ENCODE measurements at places on chromosomes 6 and 20.

GRCh38 chr6:150719831-150720230, 120.1 kb downstream of the PLEKHG1 start:
- no peak for DNase-seq

GRCh38 chr6:14638906-14639761, 521.6 kb downstream of the CD83 start:
- DNase-seq = peak; percentile 57

GRCh38 chr6:119350202-119350951, 816 bp upstream of the MAN1A1 start:
- peak; percentile 68 for DNase-seq

DNA sequence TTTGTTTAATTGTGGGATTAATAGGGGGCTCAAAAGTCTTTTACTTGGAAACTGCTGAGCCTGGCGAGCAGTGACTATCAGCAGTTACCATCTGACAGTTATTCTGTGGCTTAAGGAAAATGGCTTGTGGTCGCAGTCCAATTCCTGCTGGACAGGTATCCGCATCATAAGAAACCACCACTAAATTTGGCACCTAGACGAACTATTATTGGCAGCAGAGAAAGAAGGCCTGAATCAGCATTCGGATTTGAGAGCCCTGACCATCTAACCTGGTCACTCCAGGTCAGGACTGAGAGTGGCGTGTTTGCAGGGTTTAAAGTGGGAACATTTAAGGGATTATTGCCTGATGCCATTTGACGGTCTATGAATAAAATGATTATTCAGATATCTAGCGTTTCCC, 146.4 kb downstream of the RPS12 start:
- no peak for DNase-seq

GRCh38 chr20:43140726-43141125, 49.0 kb downstream of the PTPRT start:
- no peak for DNase-seq

- no peak for DNase-seq
These were observed 87.8 kb downstream of the GINS1 start for GRCh38 chr20:25495189-25495824.

DNA sequence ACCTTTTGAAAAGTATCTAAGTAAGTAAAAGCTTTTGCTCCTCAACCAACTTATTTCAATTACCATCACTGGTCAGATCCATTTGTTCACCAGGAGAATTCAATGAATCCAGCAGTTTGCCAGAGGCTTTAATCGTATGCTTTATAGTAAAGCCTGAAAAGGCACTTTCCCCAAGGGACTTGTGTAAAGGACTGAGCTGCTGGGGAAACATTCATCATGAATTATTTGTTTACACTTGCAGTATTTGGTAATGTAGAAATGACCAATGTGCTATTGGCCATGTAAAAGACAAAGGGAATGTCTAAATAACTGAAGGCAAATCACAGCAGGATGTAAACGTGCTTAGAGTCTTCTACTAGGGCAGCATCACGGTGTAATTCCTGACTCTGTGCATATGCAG, 471.4 kb downstream of the ADGRB3 start:
- no peak for DNase-seq

DNA sequence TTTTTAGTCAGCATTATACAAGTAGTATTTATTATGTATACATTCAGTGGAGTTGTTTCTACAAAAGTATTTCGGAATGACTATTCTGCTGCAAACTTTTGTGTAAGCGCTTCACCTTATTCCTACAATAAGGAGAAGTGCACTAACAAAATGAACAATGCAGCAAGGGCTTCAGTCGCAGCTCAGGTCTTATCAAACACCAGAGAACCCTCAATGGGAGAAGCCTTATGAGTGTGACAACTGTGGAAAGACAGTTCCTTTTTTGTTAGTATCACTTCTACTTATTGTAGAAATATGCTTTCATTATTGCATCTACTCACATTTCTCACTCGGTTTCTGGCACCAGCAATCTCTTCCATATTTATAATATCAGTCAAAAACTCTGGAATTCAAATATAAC, 18.8 kb downstream of the ZKSCAN3 start:
- DNase-seq = no peak

GRCh38 chr6:170173335-170173881, 117.5 kb downstream of the DLL1 start:
- DNase-seq = no peak

- DNase-seq = no peak
These were observed 19.4 kb downstream of the RAMACL start for GRCh38 chr6:166567107-166567506.

- DNase-seq = no peak
These were observed 19.2 kb downstream of the FITM2 start for GRCh38 chr20:44291754-44292153.

GRCh38 chr6:112113431-112113830, 26.0 kb downstream of the FAM229B start:
- no peak for DNase-seq

DNA sequence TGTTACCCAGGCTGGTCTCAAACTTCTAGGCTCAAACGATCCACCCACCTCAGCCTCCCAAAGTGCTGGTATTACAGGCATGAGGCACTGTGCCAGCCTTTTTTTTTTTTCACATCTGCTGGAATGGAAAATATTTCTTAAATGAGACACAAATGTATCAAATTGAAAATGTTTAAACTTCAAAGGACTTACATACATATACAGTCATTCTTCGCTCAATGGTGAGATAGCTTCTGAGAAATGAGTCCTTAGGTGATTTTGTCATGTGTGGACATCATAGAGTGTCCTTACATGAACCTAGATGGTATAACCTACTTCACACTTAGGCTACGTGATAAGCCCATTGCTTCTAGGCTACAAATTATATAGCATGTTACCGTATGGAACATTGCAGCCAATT, 43.1 kb downstream of the MICA start:
- no peak for DNase-seq

DNA sequence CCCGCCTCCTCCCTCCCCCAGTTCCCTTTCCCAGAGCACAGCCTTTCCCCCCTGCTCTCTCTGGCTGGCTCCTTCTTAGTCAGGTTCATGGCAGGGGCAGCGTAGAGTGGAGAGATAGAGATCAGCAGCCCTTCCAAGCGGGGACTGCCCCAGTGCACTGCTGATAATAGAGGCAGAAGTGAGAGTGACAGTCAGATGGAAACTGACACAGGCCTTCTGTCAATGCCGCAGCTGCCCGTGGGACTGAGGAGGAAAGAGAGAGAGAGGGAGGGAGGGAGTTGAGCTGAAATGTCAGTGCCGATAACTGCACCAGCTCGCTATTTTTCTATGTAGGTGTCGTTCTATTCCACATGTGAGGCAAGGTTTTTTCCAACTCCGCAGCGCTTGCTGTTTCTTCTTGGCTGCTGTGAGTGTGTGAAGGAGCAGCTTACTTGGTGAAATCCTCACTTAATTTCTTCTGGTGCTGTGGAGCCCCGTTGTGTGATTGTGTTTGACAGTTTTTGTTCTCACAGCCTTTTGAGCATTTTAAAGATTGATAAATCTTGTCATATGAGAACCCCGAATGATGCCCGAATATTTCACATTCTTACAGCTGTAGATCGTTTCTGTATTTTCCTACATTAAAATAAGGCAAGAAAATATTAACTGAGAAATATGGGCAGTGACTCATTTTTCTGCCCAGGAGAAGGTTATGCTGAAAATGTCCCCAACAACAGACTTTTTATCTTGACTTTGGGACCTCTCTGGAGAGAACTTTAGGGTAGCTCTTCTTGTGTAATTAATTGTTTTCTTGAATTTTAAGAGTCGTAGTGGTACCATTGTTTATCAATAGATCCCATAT, 386.4 kb upstream of the MMS22L start:
- no peak for DNase-seq

DNA sequence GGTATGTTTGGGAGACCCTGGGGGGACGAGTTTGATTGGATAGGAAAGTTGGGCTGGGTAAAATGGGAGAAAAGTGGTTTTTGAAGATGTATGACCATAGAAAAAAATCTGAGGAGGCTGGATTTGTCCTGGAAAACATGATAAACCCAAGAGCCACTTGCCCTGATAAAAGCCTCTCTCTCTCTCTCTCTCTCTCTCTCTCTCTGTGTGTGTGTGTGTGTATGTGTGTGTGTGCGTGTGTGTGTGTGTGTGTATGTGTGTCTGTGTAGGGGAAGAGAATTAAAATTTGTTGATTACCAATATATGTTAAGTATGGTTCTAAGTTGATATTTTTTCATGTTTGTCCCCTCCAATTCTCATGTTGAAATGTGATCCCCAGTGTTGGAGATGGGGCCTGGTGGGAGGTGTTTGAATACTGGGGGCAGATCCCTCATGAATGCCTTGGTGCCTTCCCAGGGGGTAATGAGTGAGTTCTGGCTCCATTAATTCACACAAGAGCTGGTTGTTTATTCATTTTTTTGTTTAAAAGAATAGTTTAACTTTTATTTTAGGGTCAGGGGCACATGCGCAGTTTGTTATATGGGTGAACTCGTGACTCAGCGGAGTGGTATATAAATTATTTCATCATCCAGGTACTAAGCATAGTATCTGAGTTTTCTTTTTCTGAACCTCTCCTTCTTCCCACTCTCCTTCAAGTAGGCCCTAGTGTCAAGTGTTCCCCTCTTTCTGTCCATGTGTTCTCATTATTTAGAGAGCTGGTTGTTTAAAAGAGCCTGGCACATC, 208.8 kb downstream of the TFAP2B start:
- DNase-seq = no peak

GRCh38 chr6:75158176-75158575, 47.7 kb downstream of the COL12A1 start:
- no peak for DNase-seq

GRCh38 chr6:139482287-139482686, 107.8 kb upstream of the CITED2 start:
- DNase-seq = no peak

- DNase-seq = no peak
These were observed 162.0 kb downstream of the FAXC start for GRCh38 chr6:99187429-99187828.

DNA sequence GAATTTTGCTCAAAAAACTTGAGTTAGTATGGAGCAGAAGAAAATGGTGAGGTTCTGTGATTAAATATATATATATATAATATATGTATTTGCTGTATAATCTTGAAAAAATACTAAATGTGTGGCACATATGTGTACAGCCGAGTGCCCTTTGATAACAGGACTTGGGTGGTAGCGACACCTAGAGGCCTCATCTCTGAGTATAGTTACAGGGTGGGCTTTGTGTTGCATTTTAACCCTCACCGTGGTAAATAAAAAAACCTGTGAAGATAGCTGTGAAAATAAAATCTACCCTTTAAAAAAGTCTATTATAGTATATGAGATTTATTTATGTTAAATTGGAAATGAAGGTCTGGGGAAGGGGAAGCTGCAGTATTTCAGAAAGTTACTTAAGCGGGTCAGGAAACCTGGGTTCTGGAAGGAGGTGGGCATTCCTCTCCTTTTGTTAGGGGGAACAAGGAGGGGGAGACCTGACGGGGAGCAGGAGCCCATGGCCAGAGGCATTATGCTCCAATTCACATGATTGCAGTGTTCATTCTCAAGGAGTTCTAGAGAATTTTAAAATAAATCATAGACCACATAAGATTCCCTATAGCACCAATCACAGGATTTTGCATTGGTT, 82.7 kb downstream of the SH3BGRL2 start:
- DNase-seq = peak; percentile 56

GRCh38 chr20:25468126-25469075, 60.9 kb downstream of the GINS1 start:
- DNase-seq = no peak

- no peak for DNase-seq
These were observed 16.5 kb upstream of the NNAT start for GRCh38 chr20:37504404-37505096.

DNA sequence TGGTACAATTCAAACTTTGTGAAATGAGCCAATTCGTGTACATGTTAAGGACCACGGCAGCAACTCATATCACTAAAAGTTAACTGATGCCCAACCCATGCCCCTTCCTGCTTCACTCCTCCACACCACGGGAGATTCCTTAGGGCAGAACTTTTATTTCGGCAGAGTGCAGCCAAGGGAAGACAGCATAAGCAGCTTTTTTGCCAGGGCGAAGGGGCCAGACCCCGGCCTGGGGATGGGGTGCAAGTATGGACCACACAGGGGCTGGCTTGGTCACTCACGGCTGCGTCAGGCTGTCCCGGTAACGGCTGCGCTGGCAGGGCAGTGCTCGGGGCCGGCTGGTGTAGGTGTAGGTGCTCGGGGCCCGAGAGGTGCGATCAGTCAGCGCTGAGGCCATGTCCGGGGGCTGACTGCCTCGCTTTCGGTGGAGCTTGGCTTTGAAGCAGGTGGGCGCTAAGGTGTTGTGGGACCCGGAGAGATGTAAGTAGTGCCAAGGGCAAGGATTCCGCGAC, 792 bp downstream of the RSPH3 start:
- DNase-seq = no peak

DNA sequence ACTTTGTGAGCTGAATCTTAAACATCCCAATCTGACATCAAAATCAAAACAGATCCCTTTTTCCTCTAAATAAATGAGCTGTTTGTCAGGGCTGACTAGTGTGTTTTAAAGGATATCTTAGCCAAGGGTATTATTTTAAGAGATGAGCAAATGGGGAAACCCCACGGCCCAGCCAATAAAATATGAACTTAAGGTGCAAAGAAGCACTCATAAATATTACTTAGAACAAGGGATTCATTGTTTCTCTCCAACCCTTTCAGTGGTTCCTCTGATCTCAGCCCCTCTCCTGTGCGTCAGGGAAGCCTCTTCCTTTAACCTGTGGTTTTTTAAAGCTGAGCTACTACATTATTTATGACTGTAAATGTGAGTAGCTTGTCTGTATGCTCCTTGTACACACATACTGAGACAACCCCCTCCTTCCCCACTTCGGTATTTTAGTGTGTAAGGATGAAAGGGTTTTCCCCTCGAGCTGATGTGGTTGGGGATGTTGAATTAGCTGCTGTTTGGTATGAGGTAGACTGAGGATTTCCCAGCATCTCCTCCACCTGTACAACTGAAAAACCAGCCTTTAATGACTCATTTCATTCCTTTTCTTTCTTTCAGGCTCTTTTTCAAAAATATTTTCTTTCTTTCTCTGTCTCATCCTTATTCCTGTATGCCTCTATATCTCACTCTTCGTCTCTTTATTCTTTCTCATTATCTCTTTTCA, 6.5 kb downstream of the BMP5 start:
- no peak for DNase-seq

- DNase-seq = no peak
These were observed 16.1 kb downstream of the E2F3 start for GRCh38 chr6:20417819-20418218.

DNA sequence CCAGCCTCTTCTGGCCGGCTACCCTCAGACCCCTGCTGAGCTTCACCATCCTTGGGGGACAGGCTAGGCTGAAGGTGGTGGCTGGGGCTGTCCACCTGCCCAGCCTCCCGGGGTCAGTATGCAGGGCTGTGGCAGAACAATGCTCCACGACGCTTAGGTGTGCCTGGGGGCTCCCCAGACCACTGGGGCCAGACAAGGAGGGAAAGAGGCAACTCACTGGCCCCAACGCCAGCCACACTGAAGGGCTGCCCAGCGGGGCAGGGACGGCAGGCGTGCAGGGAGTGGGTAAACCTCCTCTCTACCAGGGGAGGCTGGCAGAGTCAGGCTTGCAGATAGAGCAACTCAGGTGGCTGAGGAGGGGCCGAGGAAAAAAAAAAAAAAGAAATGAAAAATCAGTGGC, 11.5 kb upstream of the UBE2V1 start:
- DNase-seq = no peak
